ENCODE measurements at places on chromosomes 7 and 10.

DNA sequence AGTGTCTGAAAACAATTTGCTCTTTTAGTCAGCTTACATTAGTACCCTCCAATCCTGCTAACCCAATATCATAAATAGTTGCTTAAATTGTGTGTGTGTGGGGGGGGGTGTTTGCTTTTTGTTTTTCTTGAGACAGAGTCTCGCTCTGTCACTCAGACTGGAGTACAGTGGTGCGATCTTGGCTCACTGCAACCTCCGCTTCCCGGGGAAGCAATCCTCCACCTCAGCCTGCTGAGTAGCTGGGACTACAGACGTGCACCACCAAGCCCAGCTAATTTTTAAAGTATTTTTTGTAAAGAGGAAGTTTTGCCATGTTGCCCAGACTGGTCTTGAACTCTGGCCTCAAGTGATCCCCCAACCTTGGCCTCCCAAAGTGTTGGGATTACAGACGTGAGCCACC, 73.5 kb upstream of the PDLIM1 start:
- no peak for DNase-seq

DNA sequence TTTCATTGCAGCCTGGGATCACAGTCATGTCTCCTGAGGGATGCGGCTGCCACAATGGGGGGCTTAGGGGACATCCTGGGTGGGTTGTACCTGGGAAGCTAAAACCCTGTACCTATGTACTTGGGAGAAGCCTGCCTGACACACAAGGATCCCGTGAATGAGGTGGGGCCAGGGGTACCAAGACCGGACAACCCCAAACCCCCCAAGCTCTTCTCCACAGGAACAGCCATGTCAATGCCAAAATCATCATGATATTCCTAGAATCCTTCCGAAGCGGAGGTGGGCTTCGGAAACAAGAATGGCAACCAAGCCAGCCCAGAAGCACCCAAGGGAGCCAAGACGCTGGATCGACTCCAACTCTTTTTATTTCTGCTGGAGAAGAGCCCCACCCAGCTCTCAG, 260.3 kb upstream of the TCERG1L start:
- DNase-seq = no peak

GRCh38 chr7:93006480-93007095, 111.2 kb downstream of the SAMD9 start:
- DNase-seq = no peak

GRCh38 chr7:2851497-2851896, 7.4 kb upstream of the GNA12 start:
- DNase-seq = no peak

GRCh38 chr10:92688573-92688926, 1.2 kb upstream of the HHEX start:
- DNase-seq = no peak
